ENCODE measurements at places on chromosomes 4 and X.

DNA sequence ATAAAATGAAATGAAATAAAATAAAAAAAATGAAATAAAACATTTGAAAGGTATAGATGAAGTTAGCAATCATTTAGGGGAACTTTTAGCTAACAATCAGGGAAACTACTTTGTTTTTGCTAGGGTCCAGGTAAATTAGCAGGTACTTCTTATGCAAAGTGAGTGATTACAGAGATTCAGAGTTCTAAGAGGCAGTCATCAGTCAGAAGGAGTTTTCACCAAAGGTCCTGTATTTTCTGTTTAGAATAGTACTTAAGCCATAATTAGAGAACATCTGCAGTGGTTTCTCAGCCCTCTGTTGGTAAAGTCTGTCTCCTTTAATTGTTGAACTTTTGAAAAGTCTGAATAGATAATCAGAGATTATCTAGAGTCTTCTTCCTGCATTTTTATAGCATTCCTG lies 50.6 kb downstream of the STIM2 start:
- DNase-seq = no peak

DNA sequence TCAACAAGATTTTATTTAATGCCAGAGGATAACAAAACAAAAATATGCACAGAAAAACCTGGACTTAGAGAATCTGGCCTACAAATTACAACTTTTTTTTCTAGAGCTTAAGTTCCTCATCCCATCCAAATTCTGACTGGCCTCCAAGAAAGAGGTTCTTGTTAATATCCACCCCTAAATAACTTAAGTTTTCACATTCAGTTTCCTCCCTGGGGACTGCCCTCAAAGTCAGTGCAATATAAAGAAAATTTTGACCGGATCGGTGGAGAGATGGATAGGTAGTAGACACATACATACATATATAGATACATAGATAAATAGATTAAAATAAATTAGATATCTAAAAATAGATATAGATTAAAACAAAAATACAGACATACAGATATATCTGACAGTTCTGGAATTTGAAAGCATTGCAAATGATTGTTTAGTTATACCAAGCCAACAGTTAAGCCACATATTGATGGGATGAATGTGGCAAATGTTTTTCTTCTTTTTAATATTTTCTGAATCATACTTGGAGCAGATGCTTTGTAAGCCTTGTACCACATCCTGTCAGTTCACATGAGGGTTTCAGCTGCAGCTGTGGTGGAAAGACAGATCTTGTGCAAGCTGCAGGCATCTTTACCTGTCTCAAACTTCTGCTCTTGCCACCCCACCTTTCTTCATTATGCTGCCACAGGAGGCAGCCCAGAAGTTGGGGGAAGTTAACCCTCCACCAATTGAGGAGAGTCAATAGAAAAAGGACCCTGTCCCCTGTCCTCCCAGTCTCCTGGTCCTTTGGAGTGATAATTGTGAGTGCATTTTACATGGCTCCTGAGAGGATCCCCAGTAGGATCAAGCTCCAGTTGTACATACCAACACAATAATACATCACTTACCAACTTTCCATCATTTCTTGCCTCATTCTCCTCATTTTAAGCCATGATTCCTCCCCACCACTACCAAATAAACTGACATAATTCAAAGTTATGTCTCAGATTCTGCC lies 58.5 kb upstream of the PRDM8 start:
- peak; percentile 49 for DNase-seq

DNA sequence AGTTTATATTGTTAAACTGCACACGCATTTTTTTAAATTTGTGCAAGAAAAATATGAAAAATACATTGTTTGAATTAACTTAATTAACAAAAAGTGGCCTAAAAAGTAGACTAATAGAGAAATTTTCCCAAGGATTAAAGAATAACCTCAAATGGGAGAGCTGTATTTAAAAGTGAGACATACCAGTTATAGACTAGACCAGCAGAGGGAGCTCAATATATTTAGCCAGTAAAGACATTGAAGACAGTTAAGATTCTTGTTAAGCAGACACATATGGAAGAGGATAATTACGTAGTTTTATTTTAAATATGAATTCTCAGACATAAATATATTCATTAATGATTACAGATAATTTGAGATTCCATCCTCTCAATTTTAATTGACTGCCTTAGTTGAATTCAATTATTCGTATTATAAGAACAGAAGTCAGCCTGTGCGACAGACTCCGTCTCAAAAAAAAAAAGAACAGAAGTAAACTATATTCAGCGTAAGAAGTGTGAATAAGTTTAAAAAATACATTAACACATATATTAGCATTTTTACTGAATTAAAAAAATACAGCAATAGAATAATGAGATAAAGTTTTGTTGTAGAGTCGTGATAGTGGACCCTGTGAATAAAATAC lies 64.8 kb downstream of the GLRA3 start:
- no peak for DNase-seq

DNA sequence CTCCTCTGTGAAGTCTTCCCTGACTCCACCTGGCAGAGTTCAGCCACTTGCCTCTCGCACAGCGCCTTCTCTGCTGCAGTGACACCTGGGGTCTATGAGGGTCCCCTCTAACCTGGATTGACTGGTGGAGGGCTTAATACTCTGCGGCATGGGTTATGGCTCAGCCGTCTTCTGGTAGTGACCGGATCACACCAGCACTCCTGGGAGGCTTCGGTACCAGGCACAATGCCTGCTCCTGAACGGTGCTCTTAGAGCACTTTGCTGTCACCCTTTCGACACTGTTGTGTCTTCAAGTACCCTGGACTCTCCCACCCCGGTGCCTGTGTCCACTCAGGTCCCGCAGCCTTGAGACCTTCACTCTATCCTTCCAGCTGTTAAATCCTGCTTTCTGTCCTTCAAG lies 50.0 kb downstream of the C4orf50 start:
- no peak for DNase-seq

DNA sequence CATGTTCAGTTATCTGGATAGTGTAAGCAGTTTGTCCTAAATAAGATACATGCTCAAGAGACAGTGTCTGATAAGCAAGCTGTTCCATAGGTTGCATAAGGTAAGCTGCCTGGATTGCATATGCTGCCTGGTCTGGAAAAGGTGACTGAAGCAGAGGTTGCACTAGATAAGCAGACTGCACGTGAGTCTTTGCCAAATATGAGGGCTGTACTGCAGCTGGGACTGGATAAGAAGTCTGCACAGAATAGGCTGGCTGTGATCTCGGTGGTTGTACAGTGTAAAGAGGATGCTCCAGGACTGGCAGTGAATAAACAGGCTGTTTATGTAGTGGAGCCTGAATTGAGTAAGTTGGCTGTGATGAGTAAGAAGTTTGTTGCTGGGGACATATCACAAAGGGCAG lies 68.9 kb downstream of the WNK3 start:
- no peak for DNase-seq

- DNase-seq = no peak
Measured at GRCh38 chrX:150313514-150313913, 49.6 kb upstream of the MAMLD1 start.

DNA sequence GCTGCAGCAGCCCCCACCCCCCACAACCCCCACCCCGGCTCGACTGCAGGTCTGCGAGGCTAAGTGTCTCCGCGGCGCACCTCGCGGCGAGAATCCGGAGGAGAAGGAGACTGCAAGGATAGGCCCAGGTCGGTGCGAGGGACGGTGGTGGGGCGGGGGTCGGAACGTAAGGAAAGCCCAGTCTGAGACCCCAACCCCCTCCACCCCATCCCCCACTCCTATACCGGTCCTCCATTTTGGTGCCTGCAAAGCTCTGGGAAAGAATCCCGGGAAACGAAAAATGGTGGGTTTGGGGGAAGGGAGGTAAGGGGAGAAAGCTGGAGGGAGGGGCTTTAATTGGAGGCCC lies 614 bp downstream of the BEX3 start:
- DNase-seq = no peak

DNA sequence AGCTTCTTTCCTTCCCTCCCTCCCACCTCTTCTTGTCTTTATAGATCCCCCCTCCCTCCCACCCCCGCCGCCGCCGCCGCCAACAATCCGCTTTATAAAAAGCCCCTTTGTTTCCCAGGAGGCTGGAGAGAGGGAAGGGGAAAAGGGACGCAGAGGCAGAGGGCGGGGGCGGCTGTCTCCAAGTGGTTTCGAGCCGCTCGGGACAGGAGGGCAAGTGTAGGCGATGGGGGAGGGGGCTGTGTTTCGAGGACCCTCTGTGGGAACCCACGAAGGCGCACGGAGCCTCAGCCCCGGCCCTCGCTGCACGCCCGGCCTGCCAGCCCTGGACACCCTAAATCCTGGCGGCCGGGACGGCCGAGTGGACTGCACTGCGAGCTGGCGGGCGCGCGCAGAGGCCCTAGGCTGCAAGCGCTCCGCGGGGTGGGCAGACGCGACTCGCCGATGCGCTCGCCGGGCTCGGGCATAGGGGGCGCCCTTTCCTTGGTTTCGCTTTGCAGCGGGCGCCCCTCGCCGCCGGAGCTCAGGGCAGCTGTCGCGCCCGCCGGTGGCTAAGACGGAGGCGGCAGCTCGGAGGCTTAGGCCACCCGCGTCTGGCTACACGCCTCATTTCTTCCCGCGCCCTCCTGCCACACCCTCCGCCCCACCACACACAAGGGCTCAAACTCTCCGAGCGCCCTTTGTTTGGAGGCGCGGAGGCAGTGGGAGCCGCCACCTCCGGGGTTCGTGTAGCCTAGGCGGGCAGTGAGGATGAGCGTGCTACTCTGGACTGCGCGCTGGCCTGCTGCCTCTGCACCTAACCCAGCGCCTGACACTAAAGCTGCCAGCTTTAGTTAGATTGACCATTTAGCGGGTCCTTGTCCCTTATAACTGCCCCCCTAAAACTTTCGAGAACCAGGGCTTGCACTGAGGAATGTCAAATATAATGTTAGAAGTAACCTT lies 2.2 kb downstream of the MAMLD1 start:
- DNase-seq = peak; percentile 42

DNA sequence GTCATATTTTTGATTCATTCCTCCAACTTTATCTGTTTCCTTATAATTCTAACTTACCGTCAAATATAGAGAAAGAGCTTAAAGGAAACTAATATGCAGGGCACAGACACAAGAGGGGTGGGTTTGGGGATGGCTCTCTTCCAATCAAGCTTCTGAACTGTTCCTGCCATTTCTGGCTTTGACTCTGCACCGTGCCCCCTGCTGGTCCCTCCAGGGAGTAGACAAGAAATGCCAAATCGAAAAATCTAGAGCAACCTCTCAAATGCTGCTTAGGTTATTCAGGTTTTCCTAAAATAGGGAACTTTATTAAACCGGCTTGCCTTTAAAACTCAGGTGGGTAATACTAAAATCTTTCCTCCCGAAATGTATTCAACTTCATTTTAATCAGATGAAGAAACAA lies 39.8 kb upstream of the VCX3A start:
- DNase-seq = no peak

GRCh38 chrX:45722471-45722870 lies 521.8 kb upstream of the DIPK2B start:
- no peak for DNase-seq

- no peak for DNase-seq
Measured at GRCh38 chrX:35868501-35868900, 51.0 kb upstream of the CFAP47 start.

GRCh38 chr4:60422439-60422838 lies 777.7 kb upstream of the ADGRL3 start:
- no peak for DNase-seq

GRCh38 chr4:10007793-10008608 lies 13.3 kb downstream of the SLC2A9 start:
- DNase-seq = no peak

DNA sequence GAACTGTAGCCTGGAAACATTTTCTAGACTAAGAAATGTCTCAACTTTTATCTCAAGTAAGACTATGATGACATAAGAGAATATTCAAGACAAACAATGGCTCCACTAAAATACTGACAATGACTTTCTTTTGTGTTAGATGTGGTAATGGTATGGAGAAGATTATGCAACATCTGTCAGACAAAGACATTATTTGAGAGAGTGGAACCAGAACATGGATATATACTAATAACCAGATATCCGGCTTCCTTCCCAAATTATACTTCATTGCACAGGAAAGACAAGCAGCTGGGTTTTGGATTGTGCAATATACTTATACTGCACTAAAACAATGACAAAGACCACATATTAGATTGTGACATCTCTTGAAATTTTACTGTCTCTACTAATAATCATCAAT lies 290.8 kb upstream of the GIMD1 start:
- no peak for DNase-seq

DNA sequence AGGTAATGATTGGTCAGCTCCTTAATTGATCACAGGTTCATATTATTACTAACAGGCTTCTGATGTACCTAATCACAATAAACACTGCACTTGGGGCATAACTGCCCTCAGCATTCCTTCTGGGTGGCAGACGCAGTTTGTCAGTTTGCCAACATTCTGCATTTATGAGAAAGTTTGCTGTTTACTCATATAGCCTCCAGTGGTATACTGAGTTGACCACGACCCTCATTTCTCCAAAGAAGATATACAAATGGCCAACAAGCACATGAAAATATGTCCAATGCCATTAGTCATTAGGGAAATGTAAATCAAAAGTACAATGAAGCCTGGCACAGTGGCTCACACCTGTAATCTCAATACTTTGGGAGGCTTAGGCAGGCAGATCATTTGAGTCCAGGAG lies 26.3 kb downstream of the EFHC2 start:
- DNase-seq = no peak

DNA sequence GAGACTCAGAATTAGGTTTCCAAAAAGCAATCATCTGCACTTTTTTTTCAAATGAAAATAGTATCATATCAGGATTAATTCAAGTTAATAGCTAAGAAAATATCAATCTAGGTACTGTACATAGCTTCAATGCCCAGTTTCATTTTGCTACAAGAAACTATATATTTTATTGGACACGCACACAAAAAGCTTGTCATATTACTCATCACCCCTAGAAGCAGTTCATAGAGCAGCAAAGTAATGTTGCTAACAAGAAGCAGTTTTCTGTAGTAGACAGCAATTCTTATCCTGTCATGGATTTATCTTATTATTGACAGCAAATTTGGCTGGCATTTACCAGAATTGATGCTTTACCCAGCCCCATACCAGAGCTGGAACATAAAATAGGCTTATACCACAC lies 52.3 kb upstream of the LSM6 start:
- no peak for DNase-seq

DNA sequence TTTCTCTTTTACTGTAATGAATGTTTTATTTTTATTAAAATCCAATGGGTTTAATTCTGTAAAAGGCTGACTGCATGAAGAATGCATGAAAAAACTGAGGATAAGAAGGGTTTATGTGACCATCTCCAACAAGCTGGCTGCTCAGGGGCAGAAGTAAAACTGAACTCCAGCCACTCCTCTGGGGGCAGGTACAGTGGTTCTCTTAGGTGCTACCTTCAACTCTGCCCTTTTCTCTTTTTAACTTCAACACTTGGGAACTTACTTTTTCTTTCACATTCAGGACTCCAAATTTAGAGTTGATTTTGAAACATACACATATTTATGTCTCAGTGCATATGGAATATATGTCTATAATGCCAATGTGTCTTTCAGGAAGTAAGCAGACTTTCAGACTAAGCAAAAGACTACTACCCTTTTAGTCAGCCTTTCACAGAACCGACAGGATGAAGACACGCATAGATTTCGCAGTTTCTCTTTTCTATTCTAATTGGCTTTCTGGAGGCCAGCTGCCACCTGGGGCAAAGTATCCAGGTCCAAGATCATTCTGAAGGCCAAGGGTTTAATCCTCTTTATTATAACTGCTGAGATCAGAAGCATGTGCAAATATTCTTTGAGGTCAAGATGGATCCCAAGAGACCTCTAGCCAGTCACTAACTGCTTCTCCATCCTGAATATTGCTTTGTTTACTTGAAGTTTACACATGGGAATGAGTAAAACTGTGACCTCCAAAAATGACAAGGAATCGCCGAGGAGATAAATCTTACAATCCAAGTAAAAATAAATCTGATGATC lies 30.7 kb downstream of the HS3ST1 start:
- no peak for DNase-seq

- DNase-seq = no peak
Measured at GRCh38 chr4:72507167-72507566, 61.9 kb downstream of the ADAMTS3 start.

Data from CD4-positive, alpha-beta T cell treated with Interleukin-15 for 1 hour (primary cell).